ENCODE measurements at places on chromosomes 4 and X. TPM values are rescaled to one million over a fixed set of nuclear protein-coding genes. Genes with fewer than 3 reads are reported as not detected.

Gene GLRA3
- polyA plus RNA-seq = 0.76 TPM

Gene FAT4
- polyA plus RNA-seq = 5.6 TPM

Gene SH3BGRL
- polyA plus RNA-seq = 101 TPM

Gene FREM3
- polyA plus RNA-seq = 0.35 TPM

Gene PDE6B
- polyA plus RNA-seq = 3.2 TPM

Gene PABPC5
- polyA plus RNA-seq = 2.7 TPM

Gene EVC2
- polyA plus RNA-seq = 0.27 TPM

Gene BCORL1
- polyA plus RNA-seq = 1.0 TPM

Gene PRMT9
- polyA plus RNA-seq = 19.3 TPM

Gene MEPE
- not detected for polyA plus RNA-seq

Gene SSX2B
- polyA plus RNA-seq = not detected

Gene PDLIM3
- polyA plus RNA-seq = 2.2 TPM

Gene CSN1S1
- not detected for polyA plus RNA-seq

Gene BBS12
- polyA plus RNA-seq = 3.7 TPM

Gene RTL5
- 16.8 TPM for polyA plus RNA-seq

Gene GABRQ
- polyA plus RNA-seq = 1.2 TPM

Gene RBM46
- 0.09 TPM for polyA plus RNA-seq

Gene MAGEA9B
- not detected for polyA plus RNA-seq

Gene FAM47C
- not detected for polyA plus RNA-seq

Gene RAI2
- 1.5 TPM for polyA plus RNA-seq

Gene NSUN7
- polyA plus RNA-seq = 0.51 TPM

Gene SYP
- 240 TPM for polyA plus RNA-seq

Gene H2BW2
- polyA plus RNA-seq = not detected

Gene SMIM10L2A
- 4.7 TPM for polyA plus RNA-seq

Gene GAGE12J
- not detected for polyA plus RNA-seq

Gene FAM200B
- 182 TPM for polyA plus RNA-seq

Gene HSFX2
- 1.3 TPM for polyA plus RNA-seq

Gene CXCL6
- polyA plus RNA-seq = not detected

Gene MAGEA11
- polyA plus RNA-seq = not detected

Gene ZDHHC15
- polyA plus RNA-seq = 9.3 TPM

Gene BGN
- polyA plus RNA-seq = not detected

Gene PARM1
- 1.3 TPM for polyA plus RNA-seq

Gene RGN
- not detected for polyA plus RNA-seq

Gene RAB9B
- polyA plus RNA-seq = 50.6 TPM

Gene TSPAN6
- 63.3 TPM for polyA plus RNA-seq

Measured in neural cell (in vitro differentiated cells).